ENCODE measurements at places on chromosomes 2 and 18. TPM values are rescaled to one million over a fixed set of nuclear protein-coding genes. Genes with fewer than 3 reads are reported as not detected.

CHRNG gene
- not detected for total RNA-seq

TRIM43 gene
- not detected for total RNA-seq

TFCP2L1 gene
- not detected for total RNA-seq

DOK1 gene
- 22.4 TPM for total RNA-seq

GALR1 gene
- not detected for total RNA-seq

NPPC gene
- 16.5 TPM for total RNA-seq

SLC19A3 gene
- total RNA-seq: 0.54 TPM

PROKR1 gene
- 0.16 TPM for total RNA-seq

CFAP65 gene
- 0.93 TPM for total RNA-seq

SERPINB13 gene
- total RNA-seq: not detected

EMX1 gene
- not detected for total RNA-seq

NT5C1B gene
- not detected for total RNA-seq

VWC2L gene
- 0.23 TPM for total RNA-seq

TGFA gene
- total RNA-seq: 1.4 TPM

MFSD6 gene
- 1.5 TPM for total RNA-seq

MPP4 gene
- total RNA-seq: 0.18 TPM

CEP192 gene
- total RNA-seq: 39.9 TPM

GPR155 gene
- total RNA-seq: 1.7 TPM

FAM237A gene
- not detected for total RNA-seq

ANKAR gene
- 4.8 TPM for total RNA-seq

UGT1A3 gene
- not detected for total RNA-seq

C2orf78 gene
- not detected for total RNA-seq

AFF3 gene
- 20.9 TPM for total RNA-seq

RNF152 gene
- total RNA-seq: 7.5 TPM

TEX44 gene
- not detected for total RNA-seq

FSIP2 gene
- 10.1 TPM for total RNA-seq

ZNF804A gene
- total RNA-seq: 0.41 TPM

MARCO gene
- total RNA-seq: not detected

RAX gene
- not detected for total RNA-seq

GRB14 gene
- total RNA-seq: 0.93 TPM

CYP1B1 gene
- 17.5 TPM for total RNA-seq

SLC5A7 gene
- 3.0 TPM for total RNA-seq

TCF23 gene
- not detected for total RNA-seq

SELENOI gene
- 41.2 TPM for total RNA-seq

SRD5A2 gene
- total RNA-seq: not detected

LOXHD1 gene
- not detected for total RNA-seq

CTIF gene
- total RNA-seq: 46.7 TPM

SOCS6 gene
- total RNA-seq: 26.8 TPM

DOK6 gene
- total RNA-seq: 4.0 TPM

SLC9A2 gene
- not detected for total RNA-seq

SCYGR4 gene
- not detected for total RNA-seq

KIAA2012 gene
- 0.07 TPM for total RNA-seq
